HepG2 (cell line): ENCODE measurements at places on chromosomes 1 and 21.
A peak's percentile ranks its signal among the peaks of the same experiment; 100 is the strongest.

DNA sequence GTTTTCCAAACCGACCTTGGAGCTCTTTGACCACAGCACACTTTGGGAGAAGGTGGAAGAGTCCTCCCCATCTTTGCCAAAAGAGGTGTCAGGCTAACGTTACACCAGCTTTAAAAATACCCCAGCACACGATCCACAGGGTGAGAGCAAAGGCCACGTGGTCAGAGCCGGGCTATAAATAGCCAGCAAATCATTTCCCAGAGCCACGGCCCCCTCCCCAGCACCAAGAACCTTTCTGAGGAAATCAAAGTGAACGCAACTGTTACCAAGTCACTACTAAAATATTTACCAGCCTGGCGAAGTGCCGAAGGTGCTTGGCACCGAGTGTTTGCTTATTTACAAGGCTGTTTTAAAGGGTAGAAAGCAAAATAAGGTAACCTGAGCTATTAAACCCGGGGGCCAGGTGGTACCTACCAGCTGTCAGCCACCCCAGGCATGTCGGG lies 72.4 kb downstream of the CASZ1 start:
- no peak for DNase-seq

GRCh38 chr1:206700445-206701036 lies 15.8 kb downstream of the MAPKAPK2 start:
- no peak for DNase-seq

- DNase-seq = no peak
Measured at GRCh38 chr21:33883118-33883517, 32.5 kb downstream of the ATP5PO start.

DNA sequence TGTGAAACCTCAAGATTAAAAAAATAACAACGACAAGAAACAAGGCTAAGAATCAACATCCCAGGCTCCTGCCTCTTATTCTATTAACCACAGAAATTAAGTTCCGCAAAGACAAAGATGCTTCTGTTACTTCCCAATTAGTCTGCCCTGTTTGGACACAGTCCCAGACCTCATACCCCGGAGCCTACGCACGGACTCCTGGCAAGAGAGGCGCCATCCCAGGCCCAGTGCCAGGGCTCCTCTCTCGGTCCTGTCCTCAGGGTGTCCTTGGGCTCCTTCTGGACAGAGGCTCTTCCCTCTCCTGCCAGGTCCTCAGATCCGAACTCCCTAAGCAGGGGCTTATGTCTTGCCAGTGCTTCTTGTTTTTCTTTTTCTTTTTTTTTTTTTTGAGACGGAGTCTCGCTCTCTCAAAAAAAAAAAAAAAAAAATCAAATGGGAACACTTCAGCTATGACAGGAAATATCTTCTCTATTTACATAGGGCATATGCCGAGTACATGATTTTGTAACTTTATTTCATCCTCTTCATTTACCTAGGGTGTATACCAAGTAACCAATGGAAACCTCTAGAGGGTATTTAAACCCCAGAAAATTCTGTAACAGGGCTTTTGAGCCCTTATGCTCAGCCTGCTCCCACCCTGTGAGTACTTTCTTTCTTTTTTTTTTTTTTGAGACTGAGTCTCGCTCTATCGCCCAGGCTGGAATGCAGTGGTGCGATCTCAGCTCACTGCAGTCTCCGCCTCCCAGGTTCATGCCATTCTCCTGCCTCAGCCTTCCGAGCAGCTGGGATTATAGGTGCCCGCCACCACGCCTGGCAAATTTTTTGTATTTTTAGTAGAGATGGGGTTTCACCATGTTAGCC lies 11.7 kb upstream of the ENO1 start:
- DNase-seq = no peak

- DNase-seq = no peak
Measured at GRCh38 chr1:232599178-232600041, 30.5 kb downstream of the SIPA1L2 start.

DNA sequence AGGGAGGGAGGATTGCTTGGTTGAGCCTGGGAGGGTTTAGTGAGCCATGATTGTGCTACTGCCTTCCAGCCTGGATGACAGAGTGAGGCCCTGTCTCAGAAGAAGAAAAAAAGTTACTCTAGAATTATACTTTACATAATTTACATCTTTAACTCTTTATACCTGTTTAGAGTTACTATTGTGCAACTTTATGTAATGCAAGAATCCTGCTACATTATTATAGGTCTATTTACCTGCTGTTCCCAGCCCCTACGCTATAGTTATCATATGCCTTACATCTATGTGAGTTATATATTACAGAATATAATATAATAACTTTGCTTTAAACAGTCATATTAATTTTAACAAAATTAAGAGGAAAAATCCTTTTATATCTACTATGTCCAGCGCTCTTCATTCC lies 14.3 kb downstream of the SDHB start:
- DNase-seq = no peak

- DNase-seq = no peak
Measured at GRCh38 chr1:13799502-13800283, 99.7 kb downstream of the PRDM2 start.

- DNase-seq = peak; percentile 84
Measured at GRCh38 chr21:34865400-34866241, 183.5 kb downstream of the RUNX1 start.

- no peak for DNase-seq
Measured at GRCh38 chr1:54800899-54801759, at the start of gene TTC22. TTC22 (minus strand) TSS chr1:54801323; CDS start chr1:54801163, 160 bp downstream.

GRCh38 chr1:45012639-45013278 lies 705 bp downstream of the UROD start:
- DNase-seq = peak; percentile 72

- DNase-seq = no peak
Measured at GRCh38 chr1:114692947-114693346, 2.4 kb downstream of the AMPD1 start.

- no peak for DNase-seq
Measured at GRCh38 chr1:78408192-78408591, 82.6 kb upstream of the PTGFR start.

GRCh38 chr1:8136766-8137165 lies 110.7 kb upstream of the ERRFI1 start:
- no peak for DNase-seq

GRCh38 chr1:12140515-12141162 lies 26.2 kb upstream of the TNFRSF1B start:
- no peak for DNase-seq

DNA sequence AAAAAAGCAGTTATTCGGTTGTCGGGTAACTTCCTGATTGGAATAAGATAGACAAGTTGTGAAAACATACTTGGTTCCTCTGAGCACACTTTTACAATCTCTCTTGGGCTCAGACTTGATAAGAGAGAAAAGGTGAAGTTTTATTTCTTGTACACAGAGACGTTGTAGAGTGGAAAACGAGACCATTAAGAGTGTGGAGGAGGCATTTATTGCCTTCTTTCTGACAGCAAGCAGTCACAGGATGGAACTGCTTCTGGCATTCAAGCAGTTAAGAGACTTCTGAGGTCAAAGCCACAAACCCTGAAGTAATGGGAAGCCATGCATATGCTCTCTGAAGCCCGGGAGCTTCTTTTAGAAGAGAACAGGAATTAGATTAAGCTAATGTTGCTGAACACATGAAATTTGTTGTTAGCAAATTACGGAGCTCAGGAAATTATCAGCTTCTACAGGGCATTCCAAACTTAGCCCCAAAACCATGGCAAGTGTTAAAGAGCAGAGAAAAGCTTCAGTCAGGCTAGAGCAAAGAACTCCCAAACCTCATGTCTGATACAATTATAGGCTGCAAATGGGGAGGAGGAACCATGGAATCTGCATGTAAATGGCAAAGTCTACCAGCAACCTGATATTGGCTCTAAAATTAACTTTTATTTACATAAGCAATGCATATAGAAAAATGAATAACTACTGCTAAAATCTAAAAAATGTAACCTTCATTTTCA lies 26.0 kb downstream of the S1PR1 start:
- no peak for DNase-seq

DNA sequence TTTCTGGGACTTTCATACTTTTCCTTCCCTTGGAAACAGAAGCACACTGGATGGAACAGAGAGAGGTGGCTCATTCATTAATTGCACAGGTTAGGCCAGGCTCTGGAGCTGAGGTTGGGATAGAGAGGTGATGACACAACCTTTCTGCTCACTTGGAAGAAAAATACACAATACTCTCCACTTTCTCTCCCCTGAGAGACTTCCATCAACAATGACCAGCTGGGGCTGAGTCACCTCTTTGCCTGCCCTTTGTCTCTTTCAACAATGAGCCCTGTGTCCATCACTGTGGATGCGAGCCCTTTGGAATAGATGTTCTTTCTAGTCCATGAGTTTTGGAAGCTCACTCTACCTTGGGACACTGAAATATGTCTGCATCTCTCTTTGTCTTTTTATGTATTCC lies 43.1 kb downstream of the ATP2B4 start:
- peak; percentile 73 for DNase-seq

DNA sequence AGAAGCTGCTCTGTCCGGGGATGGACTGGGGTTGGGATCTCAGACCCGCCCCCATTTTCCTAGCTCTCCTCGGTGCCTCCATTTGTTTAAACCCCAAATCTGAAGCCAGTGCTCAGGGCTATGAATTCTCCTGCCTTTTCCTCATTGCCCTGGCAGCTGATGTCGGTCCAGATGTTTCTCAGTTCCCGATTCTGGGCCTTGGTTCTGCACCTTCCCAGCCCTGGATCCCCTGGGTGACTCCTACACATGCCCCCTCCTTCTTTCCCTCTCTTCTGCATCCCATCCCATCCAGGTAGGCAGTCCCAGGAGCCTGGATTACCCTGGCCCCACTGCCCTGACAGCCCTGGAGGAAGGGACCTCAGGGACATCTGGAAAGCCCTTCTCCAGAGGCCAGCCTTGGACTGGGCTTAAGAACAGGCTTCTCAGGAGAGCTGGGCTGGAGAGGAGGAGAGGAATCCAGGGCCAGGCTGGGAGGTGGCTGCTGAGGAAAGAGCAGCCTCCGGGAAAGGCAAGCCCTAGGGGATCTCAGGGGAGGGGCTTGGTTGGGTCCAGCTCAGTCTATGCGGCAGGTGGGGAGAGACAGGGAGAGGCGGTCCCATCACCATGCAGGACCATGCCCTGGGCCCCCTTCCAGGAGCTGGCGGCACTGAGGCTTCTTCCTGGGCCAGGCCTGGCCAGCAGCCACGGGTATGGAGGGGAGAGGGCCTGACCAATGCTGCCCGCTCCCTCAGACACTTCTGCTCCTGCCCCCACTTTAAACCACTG lies 6.8 kb upstream of the EPS8L3 start:
- DNase-seq = no peak

- DNase-seq = no peak
Measured at GRCh38 chr1:101448018-101448417, 211.2 kb downstream of the S1PR1 start.

GRCh38 chr1:234955107-234955731 lies 173.4 kb downstream of the TOMM20 start:
- no peak for DNase-seq

- no peak for DNase-seq
Measured at GRCh38 chr1:21680918-21681317, 11.8 kb upstream of the RAP1GAP start.

DNA sequence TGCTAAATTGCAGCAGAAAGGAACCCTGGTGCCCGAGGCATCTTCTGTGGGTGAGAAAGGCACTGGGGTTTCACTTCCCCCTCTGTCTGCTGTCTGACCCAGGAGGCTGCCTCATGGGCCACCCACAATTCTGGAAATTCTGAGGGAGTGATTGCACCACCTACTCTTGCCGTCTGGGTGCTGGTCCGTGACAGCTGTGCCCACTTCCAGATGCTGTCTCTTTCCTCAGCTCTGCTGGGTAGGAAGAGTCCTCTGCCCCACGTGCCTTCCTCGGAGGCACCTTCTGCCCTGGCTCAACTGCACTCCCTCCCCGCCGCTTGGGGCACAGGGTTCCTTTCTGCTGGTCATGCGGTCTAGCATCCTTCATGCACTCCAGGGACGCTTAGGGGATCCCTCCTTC lies 96.3 kb downstream of the ARHGEF10L start:
- no peak for DNase-seq

GRCh38 chr1:219659684-219660083 lies 46.8 kb upstream of the ZC3H11B start:
- DNase-seq = no peak

- no peak for DNase-seq
Measured at GRCh38 chr1:222168621-222169020, 379.3 kb downstream of the HHIPL2 start.

DNA sequence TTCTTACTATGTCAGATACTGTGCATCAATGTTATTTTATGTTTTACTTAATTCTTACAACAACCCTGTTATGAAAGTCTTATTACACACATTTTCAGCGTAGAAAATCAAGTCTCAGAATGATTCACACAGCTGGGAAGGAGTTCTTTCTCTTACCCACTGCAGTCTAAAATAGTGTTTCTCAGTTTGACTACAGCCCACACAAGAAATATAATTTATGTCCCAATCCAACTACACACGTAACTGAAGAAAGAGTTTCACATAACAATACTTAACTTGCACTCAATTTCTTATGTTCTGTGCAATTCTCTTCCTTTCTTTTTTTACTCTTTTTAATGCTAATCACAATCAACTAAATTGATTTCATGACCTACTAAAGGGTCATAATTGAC lies 252.8 kb upstream of the ADGRL2 start:
- DNase-seq = no peak
